K562 (cell line): ENCODE measurements at places on chromosomes 11 and 22. TPM values are rescaled to one million over a fixed set of nuclear protein-coding genes. Genes with fewer than 3 reads are reported as not detected.

- H3K4me1 ChIP-seq: no peaks in the 10 kb centered on the region
- peaks cover 28% of the 10 kb centered on the region; the same call in 1 of the 3 replicates for H3K36me3 ChIP-seq
- DNase-seq: no peak
- H3K4me3 ChIP-seq: no peak overlapping the region
- H3K27ac ChIP-seq: no peak overlapping the region
Observed at GRCh38 chr11:75888416-75888815, 73.4 kb downstream of the UVRAG start.

DNA sequence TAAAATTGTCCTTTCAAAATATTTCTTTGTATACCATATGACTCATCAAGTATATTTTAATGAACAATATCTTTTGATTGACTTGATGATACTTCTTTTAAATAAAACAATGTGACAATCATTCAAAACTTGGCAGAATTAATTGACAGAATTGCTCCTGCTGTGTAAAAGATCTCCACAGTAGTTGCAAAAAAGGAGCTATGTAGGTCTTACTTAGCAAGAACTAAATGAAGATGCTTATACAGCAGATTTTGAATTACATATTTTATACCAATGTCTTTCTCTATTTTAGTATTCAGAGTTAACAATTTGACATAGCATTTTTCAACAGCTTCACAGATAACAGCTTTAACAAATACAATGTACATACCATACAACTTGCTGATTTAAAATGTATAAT lies 144.9 kb downstream of the DYNC2H1 start:
- H3K27ac ChIP-seq: no peak overlapping the region
- no peaks in the 10 kb centered on the region for H3K27me3 ChIP-seq
- H3K36me3 ChIP-seq: no peaks in the 10 kb centered on the region
- no peaks in the 10 kb centered on the region for H3K4me1 ChIP-seq
- H3K4me3 ChIP-seq: no peak overlapping the region

C11orf42 gene
- not detected in 2 replicates for total RNA-seq

OR5M8 gene
- not detected in 2 replicates for total RNA-seq

TSPAN32 gene
- 4.8 and 5.9 TPM in 2 replicates for total RNA-seq

CHRM1 gene
- total RNA-seq: not detected in 2 replicates

ARHGAP20 gene
- 0.07 TPM in 1 of 2 replicates, not detected in the other for total RNA-seq
